ENCODE measurements at places on chromosomes 2 and 18.

DNA sequence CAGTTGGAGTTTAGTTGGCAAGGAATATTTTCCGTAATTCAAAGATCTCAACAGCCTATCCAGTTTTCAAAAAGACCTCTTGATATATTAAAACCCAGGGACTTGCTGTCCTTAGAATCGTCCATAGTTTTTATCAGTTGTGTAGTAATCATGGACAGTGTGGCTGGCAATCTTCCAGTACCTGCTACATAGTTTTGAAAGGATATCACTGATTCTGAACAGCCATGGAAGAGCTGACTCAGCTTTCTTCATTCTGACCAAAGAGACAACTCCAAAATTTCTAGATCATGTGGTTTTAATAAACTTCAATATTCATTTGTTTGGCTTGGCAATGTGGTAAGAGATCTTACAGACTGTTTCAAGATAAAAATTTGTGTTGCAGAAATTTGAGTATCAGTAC is 616.7 kb downstream of the TDRD15 start:
- no peak for DNase-seq

GRCh38 chr2:5339473-5339872 is 352.7 kb upstream of the SOX11 start:
- no peak for DNase-seq

- DNase-seq = no peak
Measured at GRCh38 chr2:30826916-30827315, 19.7 kb upstream of the CAPN13 start.

GRCh38 chr2:64679673-64680425 is 26.1 kb upstream of the SERTAD2 start:
- DNase-seq = no peak

DNA sequence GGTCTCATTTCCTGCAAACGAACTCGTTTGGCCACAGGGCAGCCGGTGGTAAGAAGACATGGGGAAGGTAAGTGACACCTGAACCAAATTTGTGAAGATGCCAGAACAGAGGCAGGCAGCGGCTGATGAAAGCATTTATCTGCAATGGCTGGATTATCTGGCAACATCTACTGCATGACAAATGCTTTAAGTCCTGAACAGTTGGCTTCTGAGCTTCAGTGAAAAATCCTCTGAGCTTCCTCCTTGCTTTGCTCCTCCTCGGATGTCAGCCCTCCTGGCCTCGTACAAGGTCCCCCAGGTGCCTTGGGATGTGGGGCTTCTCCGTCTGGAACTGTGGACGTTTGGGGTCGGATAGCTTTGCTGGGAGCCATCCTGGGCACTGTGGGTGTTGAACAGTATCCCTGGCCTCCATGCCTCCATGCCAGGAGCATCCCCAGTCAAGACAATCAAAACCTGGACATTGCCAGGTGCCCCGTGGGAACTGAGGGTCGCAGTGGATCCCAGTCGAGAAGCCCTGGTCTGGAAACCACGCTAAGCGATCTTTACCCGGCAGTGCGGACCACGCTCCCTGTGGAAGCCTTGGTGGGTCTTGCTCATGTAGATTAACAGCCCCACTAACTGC is 49.3 kb downstream of the KCNG2 start:
- DNase-seq = no peak

DNA sequence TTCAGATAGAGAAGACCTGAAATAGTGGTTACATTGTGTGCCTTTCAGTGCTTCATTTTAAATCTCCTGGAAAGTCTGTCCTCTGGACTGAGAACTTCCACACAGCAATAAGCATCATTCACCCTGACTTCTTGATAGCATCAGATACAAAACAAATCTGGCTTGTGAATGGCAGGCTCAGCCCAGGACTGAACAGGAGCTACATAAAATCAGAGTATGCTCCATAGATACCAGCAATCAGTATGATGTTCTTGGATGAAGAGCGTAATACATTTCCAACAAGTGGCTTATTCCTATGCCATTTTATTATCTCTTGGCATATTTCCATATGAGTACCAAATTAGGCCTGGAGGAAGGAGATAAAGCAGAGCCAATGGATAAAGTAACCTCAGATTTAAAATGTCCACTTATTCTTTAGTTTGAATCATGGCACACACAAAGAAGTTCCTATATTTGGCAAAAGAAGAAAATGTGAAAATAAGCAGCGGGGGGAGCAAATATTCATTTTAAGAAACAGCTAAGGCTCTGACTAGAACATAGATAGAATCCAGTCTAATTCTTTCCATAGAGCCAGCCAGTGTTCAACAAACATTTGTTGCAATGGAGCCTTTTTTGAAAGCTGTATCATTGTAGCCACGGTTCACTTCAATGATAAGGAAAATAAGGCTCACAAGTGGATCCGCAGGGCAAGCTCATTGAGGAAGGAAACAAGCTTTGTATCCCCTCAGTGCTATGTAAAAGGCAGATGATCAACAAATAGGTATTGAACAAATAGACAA is 230.8 kb upstream of the CHAC2 start:
- no peak for DNase-seq

DNA sequence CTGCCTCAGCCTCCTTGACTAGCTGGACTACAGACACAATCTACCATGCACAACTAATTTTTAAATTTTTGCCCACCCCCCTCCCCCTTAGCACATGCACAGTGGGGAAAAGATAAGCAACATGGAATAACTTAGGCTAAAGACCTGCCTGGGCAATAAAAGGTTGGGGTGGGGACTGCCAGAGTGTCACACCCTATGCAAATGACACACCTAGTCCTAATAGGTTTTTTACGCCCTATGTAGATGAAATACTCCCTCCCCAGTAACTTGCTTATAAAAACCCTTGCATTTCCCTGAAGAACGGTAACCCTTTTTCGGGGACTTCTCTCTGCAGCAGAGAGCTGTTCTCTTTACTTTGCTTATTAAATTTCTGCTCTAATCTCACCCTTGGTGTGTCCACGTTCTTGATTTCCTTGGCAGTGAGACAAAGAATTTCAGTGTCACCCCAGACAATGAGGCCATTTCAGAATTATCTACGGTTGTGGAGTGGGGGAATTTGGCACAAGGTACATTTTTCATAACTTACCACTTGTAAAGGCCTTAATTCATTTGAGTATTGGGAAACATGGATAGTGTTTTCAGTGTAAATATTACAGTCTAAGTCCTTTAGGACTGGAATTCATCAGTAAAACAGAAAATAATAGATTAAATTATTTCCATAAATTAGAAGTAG is 109.2 kb downstream of the NOL4 start:
- DNase-seq = peak; percentile 14

DNA sequence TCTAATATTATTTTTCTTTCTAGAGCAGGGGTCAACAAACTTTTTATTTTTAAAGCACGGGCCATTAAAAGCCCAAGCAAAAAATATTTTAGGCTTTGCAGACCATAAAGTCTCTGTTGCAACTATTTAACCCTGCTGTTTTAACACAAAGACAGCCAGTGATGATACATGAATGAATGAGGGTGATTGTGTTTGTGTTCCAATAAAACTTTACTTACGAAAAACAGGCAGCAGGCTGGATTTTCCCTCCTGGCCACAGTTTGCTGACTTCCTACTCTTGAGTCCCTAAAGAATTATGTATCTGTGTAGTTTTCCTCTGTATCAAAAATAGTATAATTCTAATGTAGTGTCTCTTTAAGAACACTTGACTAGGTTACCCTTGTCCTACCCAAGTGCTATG is 402.0 kb downstream of the ADCYAP1 start:
- DNase-seq = no peak

- DNase-seq = no peak
Measured at GRCh38 chr18:24296276-24296675, 101.3 kb downstream of the OSBPL1A start.

GRCh38 chr2:168200930-168201583 is 46.3 kb downstream of the STK39 start:
- DNase-seq = no peak

GRCh38 chr2:102051692-102052277 is 60.0 kb downstream of the IL1R2 start:
- no peak for DNase-seq

DNA sequence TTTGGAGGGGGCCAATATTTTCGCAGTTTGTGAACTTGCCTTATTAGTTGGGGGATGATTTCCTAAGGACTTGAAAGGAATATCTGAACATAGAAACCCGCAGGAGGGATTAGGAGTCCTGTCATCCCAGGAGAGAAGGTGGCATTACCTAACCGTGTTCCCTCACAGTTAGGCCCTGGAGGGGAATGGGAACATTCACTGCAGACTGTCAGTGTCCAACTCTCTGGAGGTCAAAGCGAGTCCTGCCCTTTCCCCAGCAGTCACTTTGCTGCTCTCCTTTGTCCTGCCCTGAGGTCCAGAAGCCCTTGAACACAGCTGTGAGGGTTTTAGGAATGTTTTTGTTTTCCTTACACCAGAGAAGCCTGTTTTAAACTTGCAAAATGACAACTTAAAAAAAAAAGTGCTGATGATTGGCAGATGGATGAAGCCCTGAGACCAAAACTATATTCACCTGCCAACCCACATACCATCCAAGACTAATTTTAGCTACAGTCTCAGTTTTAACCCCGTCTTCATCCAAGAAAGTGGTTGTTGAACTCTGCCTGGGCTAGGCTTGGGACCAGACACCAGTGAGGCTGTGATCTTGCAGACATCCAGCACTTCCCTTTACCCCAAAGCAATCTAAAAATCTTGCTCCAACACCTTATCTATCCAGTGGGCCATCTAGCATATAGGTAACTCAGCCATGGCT is 90.5 kb upstream of the MEX3C start:
- DNase-seq = no peak

- DNase-seq = peak; percentile 61
Measured at GRCh38 chr2:119950966-119951365, 61.9 kb upstream of the EPB41L5 start.

DNA sequence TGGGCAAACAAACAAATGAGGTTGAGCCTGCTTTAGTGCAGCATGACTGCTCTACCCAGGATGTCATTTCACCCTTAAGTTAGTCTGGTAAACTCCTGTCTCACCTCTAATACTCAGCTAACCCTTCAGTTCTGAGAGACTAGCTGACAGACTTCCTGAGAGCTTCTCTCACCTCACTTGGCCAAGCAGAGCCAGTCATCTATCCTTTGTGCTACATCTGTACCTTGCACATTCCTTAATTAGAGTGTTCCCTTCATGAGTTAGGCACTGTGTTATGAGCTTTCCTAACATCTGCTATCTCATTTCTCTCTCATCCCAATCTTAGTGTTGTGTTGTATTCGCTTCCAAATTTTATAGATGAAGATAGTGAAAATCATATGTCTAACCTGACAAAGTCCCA is 220.1 kb upstream of the PIK3C3 start:
- no peak for DNase-seq

- no peak for DNase-seq
Measured at GRCh38 chr18:38552732-38553321, 987.2 kb upstream of the CELF4 start.

DNA sequence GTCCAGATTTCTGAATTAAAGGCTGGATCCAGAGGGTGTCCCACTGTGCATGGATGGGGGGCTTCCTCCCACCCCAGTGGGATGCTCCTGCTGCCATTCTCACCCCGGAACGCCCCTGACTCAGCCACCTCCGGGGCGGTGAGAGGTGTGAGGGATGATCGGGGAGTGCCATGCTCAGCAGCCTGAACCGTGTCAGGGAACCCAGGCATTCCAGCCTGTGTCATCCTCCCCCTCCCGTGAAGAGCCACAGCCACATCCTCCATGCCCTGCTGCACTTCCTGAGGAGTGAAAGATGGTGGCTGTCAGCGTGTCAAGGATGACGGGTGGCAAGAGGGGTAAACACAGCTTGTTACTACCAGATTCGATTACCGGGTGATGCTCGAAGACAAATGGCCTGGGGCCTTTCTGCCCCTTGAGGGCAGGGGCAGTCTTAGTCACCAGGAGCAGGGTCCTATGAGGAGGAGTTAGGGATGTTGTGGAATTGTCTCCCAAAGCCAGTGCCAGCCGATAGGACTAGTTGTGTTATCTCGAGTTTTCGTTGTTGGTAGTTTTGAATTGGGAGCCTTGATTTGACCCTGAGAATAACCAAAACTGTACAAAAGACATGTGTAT is 80.8 kb downstream of the TCF7L1 start:
- no peak for DNase-seq

- DNase-seq = no peak
Measured at GRCh38 chr2:30371772-30372373, 75.2 kb upstream of the LCLAT1 start.

GRCh38 chr18:36629836-36630235 is 199.0 kb downstream of the TPGS2 start:
- no peak for DNase-seq

DNA sequence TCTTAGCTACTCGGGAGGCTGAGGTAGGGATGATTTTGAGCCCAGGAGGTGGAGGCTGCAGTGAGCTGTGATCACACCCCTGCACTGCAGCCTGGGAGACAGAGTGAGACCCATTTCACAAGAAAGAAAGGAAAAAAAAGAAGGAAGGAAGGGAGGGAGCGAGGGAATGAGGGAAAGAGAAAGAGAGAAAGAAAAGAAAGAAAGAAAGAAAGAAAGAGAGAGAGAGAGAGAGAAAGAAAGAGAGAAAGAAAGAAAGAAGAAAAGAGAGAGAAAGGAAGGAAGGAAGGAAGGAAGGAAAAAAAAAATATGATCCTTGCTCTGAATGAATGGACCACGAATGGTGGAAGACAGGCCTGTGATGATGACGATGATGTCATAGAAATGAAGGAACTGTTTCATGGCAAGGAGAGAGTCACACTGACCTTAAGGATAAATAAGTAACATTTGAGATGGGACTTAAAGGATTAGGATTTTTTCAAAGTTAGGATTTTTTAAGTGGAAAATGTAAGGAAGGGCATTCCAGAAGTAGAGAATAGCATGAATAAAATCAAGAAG is 2.2 kb upstream of the GORASP2 start:
- no peak for DNase-seq

DNA sequence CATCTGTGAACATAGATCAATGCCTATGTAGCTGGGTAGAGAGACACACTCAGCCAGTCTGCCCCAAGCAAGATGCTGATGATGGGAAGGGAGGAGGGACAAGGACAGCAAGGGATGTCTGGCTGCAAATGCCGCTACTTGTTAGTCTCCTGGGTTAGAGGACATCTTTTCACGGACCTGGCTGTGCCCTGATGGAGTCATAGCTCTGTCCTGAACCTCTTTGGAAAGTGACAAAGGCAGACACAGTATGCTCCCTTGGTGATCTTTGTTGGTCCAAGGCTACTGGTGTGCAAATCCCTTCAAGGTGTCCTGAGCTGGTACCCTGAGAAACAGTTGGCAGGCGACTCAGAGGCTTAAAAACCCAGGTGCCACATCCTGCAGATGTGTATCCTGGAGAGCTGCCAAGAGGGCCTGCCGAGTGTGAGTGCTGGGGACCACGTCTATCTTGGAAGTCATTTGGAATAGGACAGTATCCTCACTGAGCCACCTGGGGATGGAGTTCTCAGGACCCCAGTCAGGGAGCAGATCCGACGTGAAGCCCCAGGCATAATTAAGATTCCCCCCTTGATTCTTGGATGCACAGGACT is 10.8 kb downstream of the FOSL2 start:
- no peak for DNase-seq

Data from lung (tissue), 17 donors.